Smooth muscle cell of bladder (primary cell): ENCODE measurements at places on chromosomes 2 and 18. TPM values are rescaled to one million over a fixed set of nuclear protein-coding genes. Genes with fewer than 3 reads are reported as not detected.

The GPR45 gene
- total RNA-seq: not detected in 2 replicates

The HPCAL1 gene
- total RNA-seq: 14.0 and 14.9 TPM in 2 replicates

The PDE1A gene
- total RNA-seq: 27.2 and 42.4 TPM in 2 replicates

The CMPK2 gene
- total RNA-seq: 0.37 and 0.43 TPM in 2 replicates

The CYP27A1 gene
- total RNA-seq: 17.1 and 19.9 TPM in 2 replicates

The TOGARAM2 gene
- 0.14 and 0.37 TPM in 2 replicates for total RNA-seq

The SLC9A4 gene
- total RNA-seq: under 0.01 TPM in 1 of 2 replicates, not detected in the other

The COX7A2L gene
- 213 and 219 TPM in 2 replicates for total RNA-seq

The RAX gene
- not detected in 2 replicates for total RNA-seq
